ENCODE measurements at places on chromosomes 4 and X.

DNA sequence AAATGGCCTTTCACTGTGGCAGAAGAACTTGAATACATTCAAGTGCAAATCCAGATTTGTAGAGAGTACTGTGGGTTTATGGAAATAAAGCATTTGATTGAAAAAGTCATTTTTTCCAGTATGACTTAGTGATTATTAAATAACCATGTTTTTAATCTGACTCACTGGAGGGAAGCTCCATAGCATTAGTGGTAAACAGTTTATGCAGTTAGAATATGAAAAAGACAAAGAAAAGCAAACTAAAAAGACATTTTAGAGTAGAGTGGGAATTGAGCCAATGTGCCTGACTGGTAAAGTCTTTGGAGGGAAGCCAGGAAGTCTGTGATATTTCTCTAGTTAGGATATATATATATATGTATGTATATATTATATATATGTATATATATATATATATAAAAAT lies 53.4 kb downstream of the FAT4 start:
- DNase-seq = no peak

GRCh38 chr4:93855926-93856325 lies 27.4 kb downstream of the ATOH1 start:
- DNase-seq = no peak

- no peak for DNase-seq
Measured at GRCh38 chrX:37594755-37595382, 23.4 kb downstream of the LANCL3 start.

DNA sequence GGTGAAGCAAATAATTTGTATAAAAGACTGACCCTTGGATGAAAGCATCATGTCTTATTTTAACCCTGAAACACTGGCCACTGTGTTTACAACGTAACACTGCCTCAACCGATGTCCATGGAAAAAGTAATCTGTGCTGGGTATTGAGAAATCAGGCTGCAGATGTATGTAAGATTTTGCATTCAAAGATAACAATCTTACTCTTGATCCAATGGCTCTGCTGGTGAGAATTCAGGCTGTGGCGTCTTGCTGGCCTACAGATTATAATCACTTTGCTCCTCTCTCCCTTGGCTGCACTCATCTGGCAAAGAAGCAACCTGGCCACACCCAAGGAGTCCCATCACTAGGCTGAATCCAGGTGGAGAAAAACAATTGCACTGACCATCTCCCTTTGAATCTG lies 7.5 kb downstream of the ADGRA3 start:
- DNase-seq = no peak

DNA sequence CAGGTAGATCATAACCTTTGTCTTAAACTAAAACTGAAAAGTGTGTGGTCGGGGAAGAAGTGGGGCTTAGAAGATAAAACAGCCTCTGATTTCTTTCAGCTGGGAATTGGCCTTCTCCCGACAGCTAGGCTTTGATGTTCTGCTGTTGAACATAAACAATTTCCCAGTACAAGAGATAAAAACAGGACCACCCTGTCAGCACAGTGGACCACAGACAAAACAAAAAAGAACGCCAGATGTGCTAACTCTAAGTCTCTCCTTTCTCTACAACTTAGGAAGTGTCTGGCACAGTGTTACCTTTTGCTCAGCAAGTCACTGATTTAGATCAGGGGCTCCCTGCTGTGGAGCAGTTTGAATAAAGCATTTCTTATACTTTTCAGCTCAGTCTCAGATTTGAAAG lies 87.5 kb upstream of the UXT start:
- no peak for DNase-seq
